ENCODE measurements at places on chromosomes 12 and 14.

DNA sequence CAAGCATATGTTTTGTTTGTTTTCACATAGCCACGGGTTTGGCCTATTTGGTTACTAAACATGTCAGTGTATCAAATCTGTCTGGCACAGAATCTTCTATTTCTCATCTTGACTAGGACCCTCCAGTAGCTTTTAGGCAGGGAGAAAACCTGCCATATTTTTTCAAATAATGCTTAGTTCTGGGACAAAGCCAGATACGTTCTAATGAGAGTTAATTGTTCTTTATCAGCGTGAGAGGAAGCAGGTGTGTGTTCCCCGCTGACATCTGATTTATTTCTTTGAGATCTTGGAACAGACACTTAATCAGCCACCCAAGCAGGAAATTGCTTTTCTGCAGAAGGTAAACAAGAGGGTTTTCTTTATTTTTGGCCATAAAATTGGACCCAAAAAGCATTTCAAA, 54.8 kb downstream of the GOLGA5 start:
- DNase-seq, result no peak

GRCh38 chr12:39620659-39621658, 1.4 kb upstream of the ABCD2 start:
- DNase-seq, result no peak

GRCh38 chr14:84857571-84857970, 672.4 kb upstream of the FLRT2 start:
- DNase-seq, result no peak

- no peak for DNase-seq
Observed at GRCh38 chr14:79831195-79831892, 380.0 kb downstream of the DIO2 start.

DNA sequence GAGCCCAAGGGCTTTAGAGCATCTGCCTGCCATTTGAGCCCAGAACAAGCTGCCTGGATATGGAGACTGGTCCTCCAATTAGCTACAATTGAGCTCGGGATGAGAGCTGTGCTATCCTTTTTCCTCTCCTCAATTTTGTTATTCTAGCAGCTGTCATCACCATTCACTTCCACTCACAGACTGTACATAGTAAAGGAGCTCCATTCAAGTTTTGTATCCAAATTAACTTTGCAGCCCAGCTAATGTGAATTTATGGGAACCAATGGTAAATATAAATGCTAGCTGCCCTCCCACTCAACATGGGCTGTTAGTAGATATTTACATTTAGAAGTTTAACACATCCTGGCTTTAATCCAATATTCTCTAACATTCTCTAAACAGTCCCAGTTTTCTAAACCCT, 44.6 kb downstream of the BMP4 start:
- DNase-seq, result no peak

DNA sequence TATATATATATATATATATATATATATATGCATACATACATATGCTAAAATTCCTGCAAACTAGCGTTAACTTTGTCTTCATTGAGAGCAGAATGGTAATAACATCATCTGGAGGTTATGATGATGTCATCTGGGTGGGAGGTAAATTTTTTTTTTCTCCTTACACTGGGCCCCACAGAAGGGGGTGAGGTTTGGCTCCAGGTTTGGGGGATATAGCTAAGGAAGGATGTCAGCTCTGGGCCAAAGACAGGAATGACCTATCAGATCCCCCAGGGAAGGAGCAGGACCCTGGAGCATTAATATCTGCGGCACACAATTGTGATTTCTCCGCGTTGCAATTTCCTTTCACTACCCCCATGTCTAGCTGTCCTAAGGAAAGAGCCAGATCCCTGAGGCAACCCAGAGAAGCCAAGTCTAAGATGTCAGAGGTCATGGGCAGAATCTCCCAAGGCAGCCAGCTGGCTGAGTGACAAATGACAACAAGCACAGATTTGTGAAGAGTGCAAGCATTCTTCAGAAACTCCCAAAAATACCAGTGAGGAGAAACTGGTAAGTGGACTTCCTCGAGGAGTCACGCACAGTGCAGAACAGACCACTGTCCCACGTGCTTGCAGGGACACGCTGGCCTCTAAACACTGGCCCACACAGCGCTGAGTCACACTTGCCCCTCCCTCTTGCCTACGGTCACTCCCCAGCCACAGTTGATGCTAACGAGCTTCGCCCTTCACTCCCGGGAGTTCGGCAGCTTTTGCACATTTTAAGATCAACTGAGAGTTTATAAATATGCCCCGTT, 9.9 kb downstream of the UBC start:
- DNase-seq, result peak; percentile 96

GRCh38 chr12:5447320-5447719, 15.4 kb downstream of the NTF3 start:
- DNase-seq, result no peak

DNA sequence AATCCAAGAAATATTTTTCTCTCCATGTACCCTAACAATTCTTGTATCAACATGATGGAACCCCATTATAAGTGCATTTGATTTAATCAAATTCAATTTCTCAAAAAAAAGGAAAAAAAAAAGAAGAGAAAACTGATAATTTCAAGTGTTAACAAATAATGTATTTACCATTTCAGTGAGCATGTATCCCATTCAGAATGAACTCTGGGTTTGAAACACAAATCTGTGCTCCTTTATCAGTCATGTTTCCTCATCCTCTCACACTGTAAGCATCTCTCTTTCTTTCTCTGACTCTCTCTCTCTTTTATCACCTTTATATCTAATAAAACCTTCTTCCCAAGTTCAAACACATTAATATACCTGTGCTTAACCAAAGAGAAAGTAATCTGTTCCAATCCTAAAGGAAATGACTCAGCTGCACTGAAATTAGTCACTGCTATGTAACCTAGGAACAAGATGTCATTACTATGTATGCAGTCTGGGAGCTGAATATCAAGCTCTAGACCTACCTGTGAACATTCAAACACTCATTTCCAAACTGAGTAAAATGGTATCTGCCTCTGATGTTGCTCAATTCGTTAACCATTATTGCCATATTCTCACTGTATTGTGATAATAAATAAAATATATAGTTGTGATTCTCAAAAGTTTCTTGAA, 135.0 kb upstream of the LRIG3 start:
- peak; percentile 65 for DNase-seq

GRCh38 chr14:59339524-59340330, 125.5 kb downstream of the GPR135 start:
- DNase-seq, result no peak

GRCh38 chr14:75711796-75712211, 50.8 kb downstream of the TTLL5 start:
- peak; percentile 88 for DNase-seq

Data from AG08395 (cell line).